Stimulated activated CD4-positive, alpha-beta T cell treated with anti-CD3 and anti-CD28 coated beads, Interleukin-15, amount 100 ng/mL, for 24 hours (primary cell): ENCODE measurements at places on chromosomes 7 and 10.

- DNase-seq = no peak
Observed at GRCh38 chr7:16528520-16528919, 1.9 kb downstream of the LRRC72 start.

GRCh38 chr7:523347-524336 lies 4.0 kb upstream of the PDGFA start:
- DNase-seq = no peak

GRCh38 chr10:65891073-65891981 lies 1034.5 kb upstream of the LRRTM3 start:
- DNase-seq = no peak

- peak; percentile 79 for DNase-seq
Observed at GRCh38 chr10:31133792-31134310, 102.2 kb upstream of the ZNF438 start.

GRCh38 chr7:106891548-106892410 lies 26.7 kb downstream of the PIK3CG start:
- DNase-seq = no peak

DNA sequence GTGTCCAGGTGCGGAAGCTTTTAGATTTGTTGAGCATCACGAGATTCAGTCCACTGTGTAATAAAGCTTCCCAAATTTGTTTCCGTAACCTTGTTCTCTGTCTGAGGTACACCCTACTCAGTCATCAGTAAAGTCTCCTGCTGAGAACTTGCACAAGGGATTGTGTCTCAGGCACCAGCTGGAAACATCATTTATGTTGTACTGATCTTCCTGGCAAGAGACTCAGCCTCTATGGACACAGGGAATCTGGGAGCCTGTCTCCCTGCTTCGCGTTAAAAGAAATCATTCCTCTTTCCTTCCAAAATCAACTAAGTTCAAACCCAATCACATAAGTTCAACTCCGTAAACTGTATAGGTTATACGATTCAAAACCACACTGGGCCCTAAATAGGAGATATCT lies 336.8 kb downstream of the GPR37 start:
- DNase-seq = no peak

DNA sequence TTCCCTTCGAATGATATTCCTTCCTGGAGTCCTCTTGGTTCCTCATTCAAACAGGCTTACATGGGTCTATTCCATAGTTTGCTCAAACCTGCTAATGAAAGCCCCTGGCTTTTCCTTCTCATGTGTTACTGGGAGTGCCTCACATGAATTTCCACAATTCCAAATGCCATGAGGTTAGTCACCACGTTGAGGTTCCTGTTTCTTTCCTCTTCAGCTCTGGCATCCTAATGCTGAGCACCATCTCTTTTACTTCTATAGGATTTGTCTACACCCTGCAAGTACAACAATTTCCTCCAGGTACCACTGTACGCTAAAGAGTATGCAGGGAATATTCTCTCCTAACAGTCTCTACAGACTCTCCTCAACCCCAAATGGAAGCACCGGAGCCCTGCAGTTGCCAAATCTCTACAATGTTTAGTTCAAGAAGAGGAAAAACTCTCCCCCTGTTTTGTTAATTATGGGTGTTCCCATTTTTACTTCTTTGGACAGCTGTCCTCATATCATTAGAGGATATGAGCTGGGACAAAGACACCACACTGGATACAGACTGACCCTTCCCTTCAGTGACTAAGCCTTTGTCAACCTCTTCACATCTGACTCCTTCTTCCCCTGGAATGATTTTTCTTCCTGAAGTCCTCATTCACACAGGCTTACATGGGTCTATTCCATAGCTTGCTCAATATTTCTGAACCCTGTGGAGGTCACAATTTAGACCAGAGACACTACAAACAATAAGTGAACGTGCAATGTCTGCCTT lies 145.8 kb upstream of the BET1 start:
- no peak for DNase-seq

DNA sequence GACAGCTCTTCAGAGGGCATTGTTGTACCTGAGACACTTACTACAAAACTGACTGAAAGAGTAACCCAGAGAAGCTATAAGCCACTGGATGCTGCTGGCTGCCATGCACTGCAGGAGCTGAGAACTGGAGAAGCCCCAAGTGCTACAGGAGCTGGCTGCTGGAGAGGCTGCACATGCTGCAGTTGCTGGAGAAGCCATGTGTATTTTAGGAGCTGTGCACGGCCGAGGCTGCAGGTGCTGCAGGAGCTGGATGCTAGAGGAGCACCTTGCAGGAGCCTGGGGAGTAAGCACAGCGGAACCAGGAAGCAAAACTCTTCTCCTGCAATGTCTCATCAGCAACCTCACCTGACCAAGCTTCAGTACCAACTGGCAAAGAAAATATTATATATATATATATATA lies 45.5 kb downstream of the STEAP1B start:
- no peak for DNase-seq

DNA sequence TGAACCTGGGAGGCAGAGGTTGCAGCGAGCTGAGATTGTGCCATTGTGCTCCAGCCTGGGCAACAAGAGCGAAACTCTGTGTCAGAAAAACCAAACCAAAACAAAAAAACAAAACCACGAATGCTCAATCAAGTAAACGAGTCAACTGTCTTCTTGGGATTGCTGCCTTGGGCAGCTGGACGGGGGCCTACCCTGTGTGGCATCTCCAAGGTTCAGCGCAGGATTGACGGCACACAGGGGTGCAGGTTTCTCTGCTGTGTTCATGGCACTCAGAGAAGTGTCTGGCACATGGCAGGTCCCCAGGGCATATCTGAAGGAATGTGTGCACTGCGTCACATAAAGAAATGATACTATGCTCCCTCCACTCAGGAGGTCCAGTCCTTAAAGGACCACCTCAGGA lies 25.2 kb upstream of the CRYGN start:
- DNase-seq = no peak

- no peak for DNase-seq
Observed at GRCh38 chr7:19293431-19293830, 148.2 kb upstream of the FERD3L start.

GRCh38 chr7:16805441-16805840 lies 642 bp upstream of the AGR2 start:
- DNase-seq = no peak

GRCh38 chr10:36181426-36182178 lies 539.5 kb upstream of the FZD8 start:
- DNase-seq = no peak

GRCh38 chr7:128923411-128923800 lies 12.9 kb upstream of the KCP start:
- no peak for DNase-seq

- DNase-seq = no peak
Observed at GRCh38 chr10:18918532-18918931, 130.1 kb upstream of the MALRD1 start.

DNA sequence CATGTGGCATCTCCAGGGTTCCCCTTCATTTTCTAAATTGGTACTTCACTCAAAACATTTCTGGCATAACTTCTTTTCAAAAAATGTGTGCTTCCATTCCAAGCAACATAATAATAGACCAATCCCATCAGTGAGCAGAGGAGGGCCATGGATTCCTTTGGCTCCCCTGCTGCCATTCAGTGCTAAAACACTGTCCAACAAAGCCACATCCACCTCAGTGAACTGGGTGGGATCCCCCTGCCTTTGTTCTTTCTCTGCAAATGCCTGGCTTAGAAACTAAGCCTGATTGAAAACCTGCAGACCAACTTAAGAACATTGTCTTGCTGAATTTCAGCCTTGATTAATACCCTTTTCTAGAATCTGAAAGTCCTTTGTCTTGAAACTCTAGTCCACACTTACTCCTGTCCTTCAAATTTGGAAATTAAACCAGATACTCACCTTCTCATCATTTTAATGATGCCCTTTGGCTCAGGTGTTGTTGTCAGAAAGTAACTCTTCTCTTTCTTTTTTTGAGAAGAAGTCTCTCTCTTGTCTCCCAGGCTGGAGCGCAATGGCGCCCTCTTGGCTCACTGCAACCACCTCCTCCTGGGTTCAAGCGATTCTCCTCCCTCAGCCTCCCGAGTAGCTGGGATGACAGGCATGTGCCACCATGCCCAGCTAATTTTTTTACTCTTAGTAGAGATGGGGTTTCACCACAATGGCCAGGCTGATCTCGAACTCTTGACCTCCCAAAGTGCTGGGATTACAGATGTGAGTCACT lies 132.3 kb downstream of the PLXNA4 start:
- DNase-seq = no peak

DNA sequence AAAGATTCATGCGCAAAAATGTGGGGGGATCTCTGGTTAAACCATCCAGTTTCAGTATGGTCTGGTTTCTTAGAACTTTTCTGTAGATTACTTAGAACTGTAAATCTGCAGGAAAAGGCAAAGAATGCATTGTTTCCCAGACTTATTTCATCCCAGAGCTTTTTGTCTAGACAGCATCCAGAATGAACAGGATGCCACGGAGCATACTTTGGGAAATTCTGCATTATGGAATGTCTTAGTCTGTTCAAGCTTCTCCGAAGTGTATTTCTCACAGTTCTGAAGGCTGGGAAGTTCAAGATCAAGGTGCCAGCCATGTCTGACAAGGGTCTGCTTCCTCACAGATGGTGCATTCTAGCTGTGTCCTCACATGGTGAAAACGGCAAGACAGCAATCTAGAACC lies 136.3 kb downstream of the INHBA start:
- DNase-seq = no peak

- no peak for DNase-seq
Observed at GRCh38 chr10:67119651-67120050, 193.8 kb downstream of the LRRTM3 start.

- peak; percentile 61 for DNase-seq
Observed at GRCh38 chr10:110207805-110208613, 604 bp downstream of the MXI1 start.

DNA sequence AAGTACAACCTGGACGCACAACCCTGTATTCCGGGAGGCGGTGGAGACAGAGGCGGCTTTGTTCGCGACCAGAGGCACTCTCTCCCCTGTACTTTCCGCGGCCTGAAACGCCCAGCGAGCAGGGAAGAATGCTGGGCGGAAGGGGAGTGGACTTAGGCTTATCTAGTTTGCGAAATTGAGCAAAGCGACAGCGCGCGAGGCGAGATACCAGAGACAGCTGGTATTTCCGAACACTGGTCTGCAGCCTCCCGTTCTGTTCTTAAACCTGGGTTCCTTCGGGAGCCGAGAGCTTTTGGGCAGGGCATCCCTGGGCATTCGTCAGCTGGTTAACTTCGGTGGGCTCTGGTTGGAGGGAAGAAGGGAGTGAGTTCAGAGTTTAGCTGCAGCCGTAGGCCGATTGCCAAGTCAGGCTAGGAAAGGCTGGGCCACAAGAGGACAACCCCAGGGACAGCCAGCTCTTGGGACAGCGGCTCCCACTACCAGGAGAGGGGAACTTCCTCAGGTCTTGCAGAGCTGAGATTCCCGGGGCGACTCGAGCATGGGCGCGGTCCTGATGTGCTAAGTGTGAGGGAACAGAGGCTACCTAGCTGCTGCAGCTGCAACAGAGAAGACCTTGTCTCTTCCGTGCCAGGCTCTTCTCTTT lies 3.9 kb downstream of the HMX3 start:
- peak; percentile 23 for DNase-seq

- DNase-seq = no peak
Observed at GRCh38 chr7:4282434-4283223, 399.5 kb upstream of the FOXK1 start.

GRCh38 chr10:97651773-97652172 lies 11.3 kb downstream of the PI4K2A start:
- no peak for DNase-seq

DNA sequence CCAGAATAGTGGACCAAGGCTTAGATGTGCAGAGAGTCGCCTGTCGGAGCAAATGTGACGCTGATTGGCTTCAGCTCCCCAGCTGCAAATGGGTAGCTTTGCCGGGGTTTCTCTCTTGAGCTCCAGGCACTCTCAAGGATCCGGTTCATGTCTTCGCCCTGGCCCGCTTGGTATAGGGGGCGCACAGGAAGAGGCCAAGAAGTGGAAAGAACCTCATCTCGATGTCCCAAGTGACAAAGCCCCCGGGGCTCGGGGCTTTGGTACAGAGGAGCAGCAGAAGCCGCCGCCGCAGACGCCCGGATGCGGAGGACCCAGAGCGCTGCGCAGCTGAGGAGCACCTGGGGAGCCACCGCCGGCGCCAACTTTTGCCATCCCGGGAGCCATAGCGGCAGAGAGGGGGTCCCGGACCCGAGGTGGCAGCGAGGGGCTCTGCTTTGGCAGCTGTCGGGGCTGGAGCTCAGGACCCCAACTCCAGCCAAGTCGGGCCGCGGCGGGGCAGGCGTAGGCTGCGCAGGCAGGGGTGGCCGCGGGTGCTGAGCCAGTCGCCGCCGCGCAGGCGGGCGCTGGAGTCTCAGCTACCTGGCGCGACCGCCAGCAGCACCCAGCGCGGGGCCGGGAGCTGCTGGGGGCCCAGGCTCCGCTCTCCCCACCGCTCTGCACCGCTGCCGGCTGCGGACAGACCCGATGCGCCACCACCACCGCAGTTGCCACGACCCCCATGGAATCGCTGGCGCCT lies 466.6 kb downstream of the XPNPEP1 start:
- no peak for DNase-seq

DNA sequence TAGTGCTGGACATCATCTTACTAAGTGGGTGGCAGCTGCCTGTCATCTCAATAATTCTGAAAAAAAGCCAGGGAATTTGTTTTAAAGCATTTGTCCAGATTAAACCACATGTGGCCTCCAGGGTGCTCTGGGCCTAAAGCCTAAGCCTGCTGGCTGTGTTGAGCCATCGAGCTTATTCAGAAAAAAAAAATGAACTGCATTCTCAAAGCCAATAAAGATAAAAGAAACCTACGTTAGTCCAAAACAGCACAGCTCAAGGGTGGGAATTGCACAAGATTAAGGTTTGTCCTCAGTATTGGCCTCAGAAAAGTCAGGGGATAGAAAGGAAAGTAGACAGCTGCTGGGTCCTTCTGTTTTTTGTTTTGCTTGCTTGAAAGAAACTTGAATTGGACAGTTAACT lies 22.6 kb upstream of the PRTFDC1 start:
- no peak for DNase-seq

DNA sequence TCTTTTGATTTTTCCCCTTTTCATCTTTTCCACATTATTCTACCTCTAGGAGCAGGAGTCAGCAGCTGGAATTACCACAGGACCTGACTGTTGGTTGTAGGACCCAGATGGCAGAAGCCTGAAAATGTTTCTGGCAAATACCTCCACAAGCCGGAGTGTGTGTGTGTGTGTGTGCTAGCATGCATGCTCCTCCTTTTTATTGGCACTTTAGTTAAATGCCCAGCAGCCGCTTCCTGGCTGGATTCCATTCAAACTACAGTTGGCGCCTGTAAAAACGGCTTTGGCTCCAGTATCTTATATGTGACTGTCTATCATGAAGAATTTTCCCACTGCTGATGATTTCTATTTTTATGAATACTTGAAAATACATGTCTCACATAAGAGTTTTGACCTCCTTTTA lies 319.7 kb upstream of the SP4 start:
- no peak for DNase-seq
